ENCODE measurements at places on chromosomes 11 and 22. TPM values are rescaled to one million over a fixed set of nuclear protein-coding genes. Genes with fewer than 3 reads are reported as not detected.
A peak's percentile ranks its signal among the peaks of the same experiment; 100 is the strongest.

The TNNI2 gene
- not detected for total RNA-seq

The LMF2 gene
- total RNA-seq, result 23.4 TPM

The USH1C gene
- not detected for total RNA-seq

The FAM118B gene
- 26.7 TPM for total RNA-seq

The OR1S1 gene
- not detected for total RNA-seq

The C22orf15 gene
- not detected for total RNA-seq

The FADS1 gene
- 24.1 TPM for total RNA-seq

The C22orf42 gene
- not detected for total RNA-seq

The KRTAP5-2 gene
- total RNA-seq, result not detected

The LIF gene
- 0.16 TPM for total RNA-seq

The REXO2 gene
- total RNA-seq, result 182 TPM

The PHETA2 gene
- 3.4 TPM for total RNA-seq

GRCh38 chr11:116194156-116194904 is 578.5 kb downstream of the BUD13 start:
- no peak for DNase-seq

DNA sequence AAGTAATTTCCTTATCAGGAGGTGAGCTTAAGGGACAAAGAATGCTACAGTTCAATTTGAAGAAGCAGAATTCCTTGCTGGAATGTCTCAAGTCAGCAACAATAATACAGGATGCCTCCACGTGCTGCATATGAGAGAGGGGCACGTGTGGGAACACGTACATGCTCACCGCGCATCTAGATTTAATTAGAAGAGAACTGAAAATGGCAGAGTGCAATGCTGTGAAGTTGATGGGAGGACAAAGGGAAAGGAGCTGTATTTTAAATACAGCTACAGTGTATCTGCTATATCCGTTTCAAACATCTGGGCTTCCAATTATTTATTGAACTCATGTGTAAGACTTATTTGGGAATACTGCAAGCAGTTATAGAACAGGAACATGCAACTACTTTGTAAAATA is 328.7 kb downstream of the SOX6 start:
- DNase-seq, result no peak

GRCh38 chr11:130068986-130069658 is 572 bp upstream of the APLP2 start:
- peak; percentile 85 for DNase-seq

DNA sequence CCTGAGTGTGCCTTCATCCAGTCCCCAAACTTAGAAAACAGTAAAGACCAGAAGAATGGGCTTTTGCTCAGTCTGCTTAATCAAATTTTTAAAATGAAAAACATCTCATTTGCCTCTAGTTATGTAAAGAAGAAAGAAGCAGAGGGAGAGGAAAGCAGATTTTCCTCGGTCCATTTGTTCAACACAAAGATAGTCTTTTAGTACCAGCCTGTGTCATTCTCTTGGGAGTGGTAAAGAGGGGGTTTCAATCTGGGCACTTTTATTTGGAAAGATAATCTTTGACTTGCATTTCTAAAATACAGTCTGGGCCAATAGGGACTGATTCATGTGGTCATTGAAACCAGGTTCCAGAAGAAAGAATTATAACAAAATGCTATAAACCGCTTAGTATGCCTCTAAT is 29.5 kb downstream of the KREMEN1 start:
- DNase-seq, result no peak

DNA sequence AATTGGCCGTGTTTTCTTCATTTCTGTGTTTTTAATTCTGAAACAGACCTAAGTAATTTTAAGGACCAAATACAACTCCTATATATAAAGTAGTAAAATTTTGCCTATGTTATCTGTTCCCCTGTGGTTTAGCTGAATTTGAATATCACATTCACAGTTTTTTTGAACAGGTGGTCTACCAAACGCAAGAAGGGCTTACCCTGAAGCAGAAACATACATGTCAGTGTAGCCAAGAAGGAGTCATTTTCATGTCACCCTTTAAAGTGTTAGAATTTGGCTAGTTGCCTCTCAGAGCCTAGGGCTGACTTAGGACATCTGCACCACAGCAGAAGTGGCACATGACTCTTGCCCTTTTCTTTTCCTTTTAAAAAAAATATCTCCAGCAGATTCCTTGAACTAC is 34.3 kb downstream of the MYBPC3 start:
- no peak for DNase-seq

DNA sequence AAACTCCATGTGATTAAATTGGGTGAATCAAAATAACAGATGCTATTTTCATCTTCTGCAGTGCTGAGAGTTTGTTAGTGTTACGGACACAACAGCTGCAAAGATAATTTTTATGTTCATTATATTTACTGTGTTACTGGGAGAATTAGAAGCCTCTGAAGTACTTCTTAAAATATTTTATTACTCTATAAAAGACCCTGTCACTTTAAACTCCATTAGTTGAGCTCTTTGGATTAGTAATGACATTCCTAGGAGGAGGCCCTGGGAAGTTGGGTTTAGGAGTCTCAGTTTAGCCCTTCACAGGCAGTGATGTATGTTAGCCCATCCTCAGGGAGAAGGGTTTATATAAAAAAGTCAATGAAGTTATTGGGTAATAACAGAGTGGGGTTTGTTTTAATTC is 596.7 kb downstream of the JRKL start:
- DNase-seq, result no peak

DNA sequence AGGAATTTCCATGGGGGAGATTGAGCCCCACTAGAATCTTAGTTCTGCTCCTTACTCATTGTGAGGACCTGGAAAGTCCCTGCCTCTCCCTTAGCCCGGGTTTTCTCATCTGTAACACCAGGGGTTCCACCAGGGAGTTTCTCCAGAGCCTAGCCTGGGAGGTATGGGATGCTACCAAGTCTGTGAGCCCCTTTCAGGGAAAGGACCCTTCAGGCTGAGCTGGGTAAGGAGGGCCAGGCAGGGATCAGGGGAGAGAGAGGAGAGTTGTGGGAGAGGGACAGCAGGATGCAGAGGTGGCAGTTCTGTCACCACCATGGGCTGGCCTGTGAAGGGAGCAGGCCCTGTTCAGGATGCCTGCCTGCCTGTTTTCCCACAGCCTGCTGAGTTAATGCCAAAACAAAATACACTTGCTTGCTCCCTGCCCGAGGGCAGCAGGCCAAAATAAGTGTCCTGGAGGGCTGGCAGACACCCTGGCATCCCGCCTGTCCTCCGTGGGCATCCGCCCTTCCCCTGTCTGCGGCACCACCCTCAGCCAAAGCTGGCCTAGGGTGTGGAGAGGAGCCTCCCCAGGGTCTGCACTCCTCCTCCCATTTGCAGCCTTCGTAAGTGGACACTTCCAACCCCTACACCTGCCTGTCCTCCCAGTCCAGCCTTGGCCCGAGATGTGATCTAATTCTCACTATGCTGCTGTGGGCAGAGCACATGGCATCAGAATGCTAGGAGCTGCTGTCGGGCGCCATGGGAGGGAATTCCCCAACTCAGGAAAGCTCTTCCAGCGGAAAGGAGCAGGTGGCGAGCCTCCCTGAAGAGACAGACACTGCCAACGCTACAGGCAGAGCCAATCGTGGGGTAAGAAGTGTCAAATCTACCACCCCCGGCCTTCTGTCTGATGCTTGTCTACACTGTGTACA is 5.9 kb upstream of the FCHSD2 start:
- peak; percentile 78 for DNase-seq

- no peak for DNase-seq
Observed at GRCh38 chr11:131229221-131229620, 141.2 kb upstream of the NTM start.

GRCh38 chr11:64572143-64572542 is 18.9 kb upstream of the SLC22A12 start:
- no peak for DNase-seq

- DNase-seq, result no peak
Observed at GRCh38 chr11:17724020-17724908, 4.9 kb downstream of the MYOD1 start.

GRCh38 chr11:16909359-16910035 is 104.7 kb downstream of the PLEKHA7 start:
- no peak for DNase-seq

DNA sequence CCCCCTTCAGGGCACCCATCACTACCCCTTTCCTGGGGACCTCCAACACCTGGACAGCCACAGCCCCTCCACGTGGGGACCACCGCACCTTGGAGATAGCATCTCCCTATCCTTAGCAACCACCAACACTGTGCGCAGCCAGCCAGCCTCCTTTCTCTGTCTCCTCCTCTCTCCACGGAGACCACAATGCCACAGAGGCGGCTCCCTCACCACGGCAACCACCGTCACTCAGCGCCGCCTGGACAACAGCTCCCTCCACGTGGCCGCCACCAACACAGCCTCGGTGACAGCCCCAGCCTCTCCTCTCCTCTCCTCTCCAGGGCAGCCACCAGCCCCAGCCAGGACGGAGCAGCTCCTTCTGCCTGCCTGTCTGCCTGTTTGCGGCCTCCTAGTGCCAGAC is 10.5 kb downstream of the ELFN2 start:
- no peak for DNase-seq

GRCh38 chr22:39543095-39543494 is 10.5 kb upstream of the RPS19BP1 start:
- no peak for DNase-seq

DNA sequence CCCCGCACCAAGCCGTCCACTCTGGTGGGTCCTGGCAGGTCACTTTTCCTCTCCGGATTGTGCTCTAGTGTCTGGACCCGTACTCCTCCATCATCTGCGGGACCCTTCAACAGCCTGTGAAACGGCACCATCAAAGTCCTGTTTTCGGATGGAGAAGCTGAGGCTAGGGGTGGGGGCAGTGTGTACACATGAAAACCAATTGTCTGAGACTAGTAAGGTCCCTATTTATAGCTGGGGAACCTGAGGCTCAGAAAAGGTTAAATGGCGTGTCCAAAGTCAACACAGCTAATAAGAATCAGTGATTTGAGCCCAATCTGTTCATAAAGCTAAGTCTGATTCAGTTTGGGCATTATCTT is 668 bp upstream of the LRRC32 start:
- no peak for DNase-seq

- no peak for DNase-seq
Observed at GRCh38 chr22:17575681-17576080, 12.4 kb downstream of the SLC25A18 start.

GRCh38 chr11:120722524-120722923 is 211.0 kb downstream of the GRIK4 start:
- no peak for DNase-seq

DNA sequence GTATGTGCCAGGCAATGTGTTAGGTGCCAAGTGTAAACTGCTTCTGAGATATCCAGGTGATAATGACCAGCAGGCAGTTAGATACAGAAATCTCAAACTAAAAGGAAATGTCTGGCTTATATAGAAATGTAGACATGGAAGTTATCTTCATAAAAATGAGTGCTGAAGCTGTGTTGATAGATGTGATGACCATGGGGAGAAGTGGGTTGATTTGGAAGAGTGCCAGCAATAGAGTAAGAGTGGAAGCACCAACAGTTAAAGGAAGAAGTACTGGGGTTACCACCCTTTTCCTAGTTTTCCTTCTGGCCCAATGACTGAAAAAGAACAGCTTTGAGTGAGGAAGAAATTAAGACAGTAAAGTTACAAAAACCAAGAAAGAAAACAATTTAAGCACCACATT is 68.5 kb downstream of the C2CD3 start:
- DNase-seq, result no peak

- no peak for DNase-seq
Observed at GRCh38 chr11:123594188-123594901, 60.1 kb downstream of the SCN3B start.

- DNase-seq, result no peak
Observed at GRCh38 chr11:68481579-68482240, 21.2 kb downstream of the PPP6R3 start.

DNA sequence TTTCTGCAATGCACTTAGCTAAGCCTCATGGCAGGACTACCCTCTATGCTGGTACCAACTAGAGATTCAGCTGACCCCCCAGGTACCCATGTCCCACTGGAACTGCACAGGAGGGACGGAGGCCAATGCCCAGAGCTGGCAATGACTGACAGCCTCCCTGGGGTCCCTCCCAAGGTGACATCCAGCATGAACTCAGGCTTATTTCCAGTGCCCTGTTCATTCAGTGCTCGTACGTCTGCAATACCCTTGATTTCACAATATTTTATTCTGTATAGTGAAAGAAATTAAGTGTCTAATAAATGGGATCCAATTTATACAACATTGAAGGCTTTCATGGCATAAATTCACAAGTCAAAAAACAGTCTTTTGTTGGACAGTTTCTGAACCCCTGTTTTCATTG is 20.2 kb downstream of the ETS1 start:
- DNase-seq, result no peak

GRCh38 chr11:121435132-121435531 is 17.0 kb upstream of the SORL1 start:
- DNase-seq, result no peak

GRCh38 chr11:111819829-111820237 is 51.5 kb downstream of the ALG9 start:
- DNase-seq, result no peak

DNA sequence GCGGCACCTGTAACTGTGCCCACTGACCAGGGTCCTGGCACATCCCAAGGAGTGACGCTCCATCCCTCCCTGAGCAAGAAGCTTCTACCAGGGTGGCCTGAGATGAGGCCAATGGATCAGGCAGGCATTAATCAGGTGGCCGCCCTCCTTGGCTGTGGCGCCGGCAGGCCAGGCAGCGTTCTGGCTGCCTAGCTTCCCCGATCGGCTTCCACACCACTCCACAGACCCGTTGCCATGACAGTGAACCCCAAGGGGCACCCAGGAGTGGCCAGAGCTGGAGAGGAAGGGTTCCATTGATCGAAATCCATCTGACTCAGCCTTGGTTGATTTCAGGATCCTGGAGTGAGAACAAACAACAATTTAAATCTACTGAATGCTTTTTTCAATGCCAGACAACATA is 20.5 kb downstream of the LRRC55 start:
- peak; percentile 54 for DNase-seq

DNA sequence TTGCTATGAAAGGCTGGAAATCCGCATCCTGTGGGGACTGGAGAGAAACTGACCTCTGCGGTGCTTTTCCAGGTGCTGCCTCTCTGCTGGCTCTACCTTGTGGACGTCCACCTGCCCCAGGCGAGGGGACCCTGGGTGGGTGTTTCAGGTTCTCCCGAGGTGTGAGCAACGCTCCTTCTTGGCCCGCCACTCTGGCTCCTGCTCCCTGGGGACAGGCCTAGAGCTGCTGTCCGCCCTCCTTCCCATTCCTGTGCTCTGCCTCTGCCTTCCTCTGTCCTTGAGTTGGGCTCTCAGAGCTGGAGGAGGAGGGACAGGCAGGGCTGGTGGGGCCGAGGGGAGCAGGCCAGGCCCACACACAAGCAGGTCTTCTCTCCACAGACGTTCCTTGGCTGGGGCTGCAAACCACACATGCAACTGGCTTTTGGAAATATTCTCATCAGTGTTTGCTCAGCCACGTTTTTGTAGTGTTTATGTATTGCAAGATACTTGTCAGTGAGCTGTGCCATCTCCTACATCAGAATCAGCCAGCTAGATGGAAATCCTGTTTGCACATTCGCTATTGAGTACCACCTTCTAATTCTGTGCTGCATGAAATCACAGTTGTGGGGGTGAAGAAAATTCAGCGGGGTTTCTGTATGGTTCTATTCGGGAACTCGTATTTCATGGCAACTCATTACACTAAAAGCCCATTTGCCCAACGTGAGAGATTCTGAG is 1115.0 kb downstream of the BRD1 start:
- peak; percentile 5 for DNase-seq

GRCh38 chr11:102560555-102561011 is 30.0 kb upstream of the MMP7 start:
- DNase-seq, result no peak

Data from left ventricle myocardium inferior (tissue), 1 donor.